ENCODE measurements at places on chromosomes 16 and 17.

DNA sequence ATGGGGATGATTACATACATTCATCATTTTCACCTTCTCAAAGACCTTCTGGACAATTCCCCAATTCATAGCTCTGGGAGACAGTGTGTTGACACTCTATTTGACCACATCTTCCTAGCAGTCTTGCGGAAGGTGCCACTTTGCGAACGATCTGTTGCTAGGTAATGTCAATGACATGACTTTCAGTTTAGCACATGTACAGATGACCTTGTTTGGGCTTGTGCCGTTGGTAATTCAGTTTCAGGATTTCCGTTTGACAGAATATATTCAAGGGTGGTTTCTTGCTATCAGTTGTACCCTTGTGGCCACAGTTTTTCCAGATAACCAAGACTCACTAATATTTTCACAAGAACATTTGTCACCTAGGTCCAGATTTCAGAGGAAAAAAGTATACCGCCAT is 478.2 kb downstream of the WWOX start:
- no peak for DNase-seq

DNA sequence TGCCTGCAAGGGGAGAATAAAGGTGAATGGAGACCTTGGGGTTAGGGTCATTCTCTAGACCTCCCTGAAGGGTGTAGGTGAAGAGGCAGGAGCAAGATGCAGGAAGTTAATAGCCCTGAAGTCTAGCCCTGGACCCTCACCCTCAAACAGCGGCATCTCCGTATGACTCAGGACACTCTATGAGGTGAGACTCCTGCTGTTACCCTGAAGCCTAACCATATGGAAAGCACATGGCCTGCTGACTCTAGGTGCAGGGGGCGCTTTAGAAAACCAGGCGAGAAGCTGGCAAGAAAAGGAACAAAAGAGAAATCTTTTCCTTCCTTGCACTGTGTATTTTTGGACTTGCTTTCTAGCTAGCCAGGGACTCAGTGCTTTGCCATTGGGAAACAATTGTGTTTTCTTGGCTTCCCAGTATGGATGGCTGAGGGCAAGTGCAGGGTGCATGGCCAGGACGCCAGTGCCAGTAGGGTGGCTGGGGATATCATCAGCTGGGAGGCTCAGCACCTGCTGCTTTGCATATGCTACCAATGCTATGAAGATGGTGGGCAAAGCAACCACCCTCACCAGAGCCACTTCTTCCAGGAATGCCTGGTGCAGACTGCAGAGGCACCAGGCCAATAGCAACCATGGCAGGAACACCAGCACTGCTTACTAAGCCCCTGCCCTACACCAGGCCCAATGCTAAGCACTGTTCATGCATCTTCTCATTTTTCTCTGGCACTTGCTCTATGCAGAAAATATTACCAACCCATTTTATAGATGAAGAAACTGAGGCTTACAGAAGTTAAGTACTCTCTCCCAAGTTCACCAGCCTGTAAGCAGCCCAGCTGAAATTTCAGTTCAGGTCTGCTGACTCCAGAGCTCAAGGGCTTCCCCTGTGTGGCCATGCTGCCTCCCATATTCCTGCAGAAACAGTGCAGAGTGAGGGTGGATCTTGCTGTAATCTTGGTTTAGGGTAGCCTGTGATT is 425.1 kb downstream of the SLC39A11 start:
- DNase-seq, result no peak

GRCh38 chr16:87603684-87604633 is 1.7 kb downstream of the JPH3 start:
- no peak for DNase-seq

DNA sequence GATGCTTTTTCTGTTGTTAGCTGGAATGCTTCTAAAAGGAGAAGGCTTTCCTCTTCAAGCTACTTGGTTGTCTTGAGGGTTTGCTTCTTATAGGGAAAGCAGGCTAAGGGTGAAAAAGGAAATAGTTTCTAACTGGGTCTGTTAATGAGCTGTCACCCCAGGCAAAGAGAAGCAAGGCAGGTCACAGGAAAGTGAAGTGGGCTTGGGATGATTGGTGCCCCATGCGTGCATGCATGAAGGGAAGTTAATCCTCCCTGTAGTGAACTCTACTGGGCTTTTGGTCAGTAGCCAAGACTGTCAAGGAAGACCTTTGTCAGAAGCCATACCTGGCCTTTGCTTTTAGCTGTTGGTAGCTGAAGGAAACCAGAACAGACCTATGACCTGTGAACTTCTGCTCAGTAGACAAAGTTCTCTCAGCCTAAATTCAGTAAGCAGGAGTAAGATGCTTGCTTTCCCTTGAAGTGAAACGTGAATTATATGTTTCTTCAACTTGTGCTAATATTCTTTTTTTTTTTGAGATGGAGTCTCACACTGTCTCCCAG is 16.5 kb downstream of the TENT4B start:
- DNase-seq, result no peak

GRCh38 chr16:55470533-55471371 is 8.2 kb upstream of the MMP2 start:
- DNase-seq, result no peak

GRCh38 chr17:67477687-67478086 is 100.6 kb downstream of the PITPNC1 start:
- DNase-seq, result no peak

- DNase-seq, result no peak
Measured at GRCh38 chr17:44087319-44087718, 16.8 kb downstream of the G6PC3 start.

DNA sequence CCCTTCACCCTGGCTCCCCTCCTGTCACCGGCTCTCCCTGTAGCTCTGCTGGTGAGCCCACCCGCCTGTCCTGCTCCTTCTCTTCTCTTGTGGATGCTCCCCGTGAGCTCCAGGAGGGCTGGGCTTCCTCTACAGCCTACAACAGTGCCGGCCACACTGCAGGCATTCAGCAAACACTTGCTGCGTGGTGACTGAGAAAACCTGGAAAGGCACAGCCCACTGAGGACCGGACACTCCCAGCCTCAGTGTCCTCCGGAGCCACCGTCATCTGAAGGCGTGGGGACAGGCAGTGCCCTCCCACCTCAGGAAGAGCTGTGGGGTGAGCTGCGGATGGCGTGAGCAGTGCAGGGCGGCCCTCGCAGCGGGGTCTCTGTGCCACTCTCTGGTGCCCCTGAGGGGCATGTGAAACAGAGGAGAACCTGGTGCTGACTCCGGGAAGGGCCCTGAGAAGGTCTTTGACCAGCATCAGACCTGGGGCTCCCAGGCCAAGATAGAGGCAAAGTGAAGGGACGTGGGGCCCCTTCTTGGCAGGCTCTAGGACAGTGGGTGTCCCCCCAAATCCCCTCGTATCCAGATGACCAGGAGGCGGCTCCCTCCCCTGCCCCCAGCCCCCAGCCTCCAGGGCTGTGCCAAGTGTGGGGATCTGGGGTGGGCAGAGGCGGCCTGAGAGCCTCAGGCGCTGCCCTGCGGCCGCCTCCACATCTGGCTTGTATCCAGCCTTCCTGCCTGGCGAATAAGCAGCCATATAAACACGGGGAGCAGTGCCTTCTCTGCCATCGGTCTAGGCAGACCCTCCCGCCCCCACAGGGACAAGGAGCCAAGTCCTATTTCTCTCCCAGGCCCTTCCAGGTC is 44.0 kb upstream of the PABPN1L start:
- DNase-seq, result no peak

DNA sequence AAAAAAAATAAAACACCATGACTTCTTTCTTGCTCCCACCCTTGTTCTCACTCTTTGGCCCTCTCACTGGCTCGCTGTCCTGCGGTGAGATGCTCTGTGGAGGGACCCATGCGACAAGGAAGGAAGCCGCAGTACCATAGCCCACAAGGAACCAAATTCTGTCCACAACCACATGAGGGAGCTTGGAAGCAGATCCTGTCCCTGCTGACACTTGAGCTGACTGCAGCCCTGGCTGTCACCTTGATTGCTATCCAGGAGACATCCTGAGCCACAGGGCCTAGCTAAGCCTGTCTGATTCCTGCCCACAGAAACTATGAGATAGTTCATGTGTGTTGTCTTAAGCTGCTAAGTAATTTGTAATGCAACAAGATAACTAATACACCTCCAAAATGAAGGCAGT is 4.8 kb upstream of the MT2A start:
- DNase-seq, result peak; percentile 54

DNA sequence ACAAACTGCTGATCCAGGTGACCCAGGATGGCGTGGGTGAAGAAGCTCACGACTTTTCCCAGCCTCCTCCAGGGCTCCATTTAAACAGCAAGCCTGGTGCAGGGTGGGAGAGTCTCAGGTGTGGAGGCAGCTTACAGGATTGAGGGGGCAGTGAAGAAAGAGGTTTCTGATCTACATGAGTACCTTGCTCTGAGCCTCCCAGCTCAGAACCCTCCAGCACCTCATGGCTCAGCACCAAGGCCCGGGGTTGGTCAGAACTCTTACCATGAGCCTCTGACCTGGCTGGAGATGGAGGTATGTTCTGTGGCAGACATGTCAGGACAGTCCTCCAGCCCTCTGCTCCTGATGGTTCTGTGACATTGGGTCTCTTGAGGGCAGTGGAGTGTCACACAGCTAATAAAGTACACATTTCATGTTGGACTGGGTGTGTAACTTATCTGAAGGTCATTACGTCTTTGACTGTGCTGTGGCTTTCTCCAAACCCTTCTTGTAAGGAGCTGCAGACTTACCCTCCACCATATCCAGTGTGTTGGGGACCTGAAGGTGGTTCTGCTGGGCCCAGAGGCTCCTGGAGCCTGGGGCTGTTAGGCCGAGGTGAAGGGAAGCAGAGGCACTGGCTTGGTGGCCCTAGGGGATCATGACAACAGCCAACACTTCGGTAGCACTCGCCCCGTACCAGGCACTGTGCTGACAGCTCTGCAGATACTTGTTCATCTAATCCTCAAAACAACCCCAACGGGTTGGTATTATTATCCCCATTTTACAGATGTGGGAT is 3.8 kb upstream of the DCAF7 start:
- no peak for DNase-seq

DNA sequence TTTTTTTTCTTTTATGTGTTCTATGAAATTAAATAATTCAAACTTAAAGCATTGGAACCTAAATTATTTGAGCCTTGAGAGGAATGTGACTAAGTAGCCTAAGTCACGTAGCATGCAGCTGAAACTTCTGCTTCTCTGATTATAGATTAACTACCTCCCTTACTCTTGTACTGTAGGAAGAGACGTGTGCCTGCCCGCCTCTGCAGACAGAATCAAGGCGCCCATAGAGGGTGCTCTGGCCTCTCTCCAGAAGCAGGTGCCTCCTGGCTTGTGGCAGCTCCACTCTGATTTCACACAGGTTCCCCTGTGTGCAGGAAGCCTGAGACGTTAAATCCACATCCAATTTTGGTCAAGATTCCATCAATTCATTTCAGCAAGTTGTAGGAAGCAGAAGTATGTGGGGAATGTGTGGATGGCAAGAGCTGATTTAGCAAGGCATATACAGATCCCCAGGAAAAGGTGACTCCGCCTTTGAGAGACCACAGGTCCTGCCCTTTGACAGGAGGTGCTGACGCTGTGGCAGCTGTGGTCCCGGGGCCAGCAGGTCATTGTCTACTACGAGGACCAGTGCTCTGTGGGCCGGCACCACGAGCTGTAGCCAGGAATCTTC is 1418.8 kb downstream of the CDH11 start:
- no peak for DNase-seq

DNA sequence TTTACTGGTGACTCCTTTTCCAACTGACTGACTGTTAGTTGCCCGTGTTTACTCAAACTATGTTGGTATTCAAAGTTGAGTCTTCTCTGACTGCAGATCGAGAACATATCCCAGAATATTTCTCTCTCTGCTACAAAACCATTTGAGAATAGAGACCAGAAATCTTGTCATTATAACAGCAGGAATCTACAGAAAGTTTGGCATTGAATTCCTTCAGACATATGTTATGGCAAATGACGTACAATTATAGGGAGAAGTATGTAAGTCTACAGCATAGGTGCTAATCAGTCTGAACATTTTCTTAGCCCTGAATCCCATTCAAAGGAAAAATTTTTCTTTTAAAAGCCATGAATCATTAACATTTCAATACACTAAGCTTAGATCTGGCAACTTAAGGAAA is 239.8 kb upstream of the SOX9 start:
- DNase-seq, result no peak

DNA sequence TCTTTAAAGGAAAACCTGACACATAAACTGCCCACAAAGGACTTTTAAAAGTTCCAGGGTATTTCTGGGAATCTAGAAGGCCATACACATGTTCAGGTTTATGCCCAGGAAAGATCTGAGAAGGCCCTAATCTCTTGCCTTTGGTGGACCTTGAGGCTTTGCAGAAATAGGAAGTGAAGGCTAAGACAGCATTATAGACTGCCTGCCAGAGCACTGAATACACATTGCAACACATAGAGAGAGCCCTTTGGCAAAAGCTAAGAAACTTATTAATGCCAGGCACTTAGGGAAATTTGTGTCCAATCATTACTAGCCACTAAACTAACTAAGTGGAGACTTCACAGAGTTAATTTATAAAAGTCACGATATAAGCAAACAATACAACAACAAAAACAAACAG is 70.4 kb downstream of the MMD start:
- no peak for DNase-seq
